ENCODE measurements at places on chromosomes 11 and 22.

DNA sequence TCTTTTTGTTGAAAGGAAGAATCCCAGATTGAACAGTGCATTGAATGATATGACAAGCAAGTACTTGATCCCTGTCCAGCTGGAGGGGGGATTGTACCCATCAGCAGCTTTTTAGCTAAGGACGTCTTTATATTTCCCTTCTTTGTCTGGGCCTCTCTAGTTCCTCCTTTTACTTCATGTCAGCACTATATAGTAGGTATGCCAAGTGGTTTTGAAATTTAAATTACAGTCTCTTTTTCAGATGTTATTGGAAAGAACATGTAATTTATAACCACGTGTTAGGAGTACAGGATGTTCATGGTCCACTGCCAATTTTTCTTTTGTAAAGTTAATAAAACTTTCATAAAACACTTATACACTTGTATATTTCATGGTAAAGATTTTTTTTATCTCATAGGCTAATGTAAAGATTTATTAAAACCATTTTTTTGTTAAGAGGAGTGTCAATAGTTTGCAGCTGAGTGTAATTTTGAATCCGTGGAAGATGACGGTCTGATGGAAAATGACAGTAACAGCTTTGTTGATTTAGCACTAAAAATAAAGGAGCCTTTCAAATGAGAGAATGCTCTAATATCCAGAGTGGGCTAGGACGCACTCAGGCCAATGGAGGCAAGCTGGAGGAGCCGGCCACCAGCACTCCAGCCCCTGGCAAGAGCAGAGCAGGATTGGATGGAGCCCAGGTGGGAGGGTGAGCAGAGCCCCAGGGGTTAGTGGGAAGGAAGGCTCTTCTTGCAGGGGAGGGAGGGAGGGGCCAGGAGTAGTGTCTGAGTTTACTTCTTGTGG, 488.3 kb downstream of the INSC start:
- DNase-seq: peak; percentile 92

DNA sequence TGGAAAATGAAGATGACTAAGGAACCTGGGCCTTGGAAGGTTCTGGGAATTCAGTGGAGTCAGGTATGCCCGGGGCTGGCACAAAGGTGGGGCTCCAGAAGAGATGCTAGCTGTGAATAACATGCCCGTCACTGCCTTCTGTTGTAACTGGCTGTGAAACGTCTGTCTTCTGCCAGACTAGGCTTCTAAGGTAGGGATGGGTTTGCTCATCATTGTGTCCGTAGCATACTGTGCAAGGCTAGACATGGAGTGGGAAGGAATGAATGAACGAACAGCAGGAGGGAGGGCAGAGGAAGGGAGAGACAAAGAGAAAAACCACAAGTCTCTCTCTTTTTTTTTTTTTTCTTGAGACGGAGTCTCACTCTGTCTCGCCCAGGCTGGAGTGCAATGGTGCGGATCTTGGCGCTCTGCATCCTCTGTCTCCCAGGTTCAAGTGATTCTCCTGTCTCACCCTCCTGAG, 327.4 kb downstream of the MN1 start:
- no peak for DNase-seq

GRCh38 chr11:109512249-109512648, 90.3 kb downstream of the C11orf87 start:
- no peak for DNase-seq

GRCh38 chr22:19152942-19153883, 3.1 kb upstream of the GSC2 start:
- no peak for DNase-seq

GRCh38 chr11:102807921-102808320, 10.0 kb upstream of the MMP1 start:
- DNase-seq: no peak

- no peak for DNase-seq
These were observed 185.5 kb downstream of the MN1 start for GRCh38 chr22:27616033-27616432.

DNA sequence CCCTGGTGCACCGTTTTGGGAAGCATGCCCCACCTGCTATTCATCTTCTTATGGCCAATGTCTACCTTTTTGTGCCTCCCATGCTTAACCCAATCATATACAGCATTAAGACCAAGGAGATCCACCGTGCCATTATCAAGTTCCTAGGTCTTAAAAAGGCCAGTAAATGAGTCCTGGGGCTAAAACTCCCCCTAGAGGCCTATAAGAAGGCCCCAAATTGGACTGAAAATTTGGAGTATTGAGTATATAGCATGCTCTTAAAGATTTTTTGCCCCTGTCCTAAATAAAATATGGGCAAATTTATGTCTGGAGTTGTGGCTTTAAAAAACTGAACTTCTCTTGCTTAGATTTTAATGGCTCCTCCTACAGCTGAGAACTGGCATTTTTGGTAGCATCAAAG, 6.6 kb downstream of the OR51M1 start:
- no peak for DNase-seq
